ENCODE measurements at places on chromosomes 2 and 18.

- DNase-seq: peak; percentile 95
Observed at GRCh38 chr2:15177103-15177502, 384.0 kb downstream of the NBAS start.

- DNase-seq: peak; percentile 3
Observed at GRCh38 chr2:16330571-16330970, 335.1 kb downstream of the CYRIA start.

DNA sequence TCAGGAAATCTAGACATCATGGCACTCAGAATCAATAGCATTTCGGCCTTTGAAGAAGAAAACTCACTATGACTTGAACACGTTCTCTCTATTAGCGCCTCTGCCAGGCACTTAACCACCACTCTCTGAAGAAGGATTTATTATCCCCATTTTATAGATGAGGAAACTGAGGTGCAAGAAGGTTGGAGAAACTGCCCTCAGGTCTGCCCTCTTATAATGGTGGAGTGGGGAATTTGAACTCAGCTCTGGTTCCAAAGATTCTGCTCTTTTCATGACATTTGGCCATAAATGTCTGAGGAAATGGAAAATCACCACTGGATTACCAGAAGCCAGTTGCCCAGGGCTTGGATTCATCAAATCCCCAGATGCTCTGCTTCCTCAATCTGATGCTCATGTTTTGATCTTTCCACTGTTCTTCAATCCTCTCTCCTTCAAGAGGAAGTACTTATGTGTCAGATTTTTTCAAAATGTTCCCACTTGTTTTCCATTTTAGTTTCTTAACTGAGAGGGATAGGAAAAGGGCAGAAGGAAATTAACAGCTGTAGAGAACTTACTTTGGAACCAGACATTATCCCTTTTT, 68.1 kb downstream of the ANTXR1 start:
- no peak for DNase-seq

GRCh38 chr18:28181616-28182015, 4.7 kb upstream of the CDH2 start:
- no peak for DNase-seq

GRCh38 chr2:64862623-64863022, 126.6 kb upstream of the SLC1A4 start:
- peak; percentile 48 for DNase-seq

DNA sequence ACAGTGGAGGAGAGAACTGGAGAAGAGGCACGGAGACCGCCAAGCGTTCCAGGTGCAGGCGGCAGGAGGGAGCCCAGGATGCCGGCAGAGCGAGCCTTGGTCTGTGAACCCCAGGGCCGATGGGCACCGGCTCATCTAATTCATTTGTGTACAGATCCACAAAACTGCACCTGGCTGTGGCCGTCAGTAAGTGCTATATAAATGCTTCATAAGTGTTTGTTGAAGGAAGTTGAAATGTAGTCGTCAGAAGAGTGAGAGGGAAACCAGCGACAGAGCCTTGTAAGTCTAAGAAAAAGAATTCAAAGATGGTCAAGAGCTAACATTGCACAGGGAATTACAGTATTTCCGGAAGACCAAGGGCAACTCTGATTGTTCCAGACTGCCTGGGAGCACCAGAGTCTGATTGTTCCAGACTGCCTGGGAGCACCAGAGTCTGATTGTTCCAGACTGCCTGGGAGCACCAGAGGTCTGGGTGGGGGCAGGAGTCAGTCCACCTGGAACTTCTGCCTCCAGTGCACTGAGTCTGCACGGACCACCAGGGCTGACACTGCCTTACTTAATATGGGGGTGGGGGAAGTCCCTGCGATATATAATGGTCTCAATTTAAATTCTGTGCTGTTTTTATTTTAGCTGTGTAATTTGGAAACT, 112.3 kb downstream of the BCL2 start:
- no peak for DNase-seq

DNA sequence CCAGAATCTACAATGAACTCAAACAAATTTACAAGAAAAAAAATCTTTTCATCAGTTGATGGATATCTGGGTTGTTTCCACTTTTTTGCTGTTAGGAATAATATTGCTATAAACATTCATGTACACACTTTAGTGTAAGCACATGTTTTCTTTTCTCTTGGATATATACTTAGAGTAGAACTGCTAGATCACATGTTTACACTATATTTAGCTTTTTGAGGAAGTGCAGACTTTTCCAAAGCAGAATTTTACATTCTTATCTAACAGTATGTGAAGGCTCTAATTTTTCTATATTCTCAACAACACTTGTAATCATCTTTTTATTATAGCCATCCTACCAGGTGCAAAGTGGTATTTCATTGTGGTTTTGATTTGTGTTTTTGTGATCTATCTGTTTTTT, 103.6 kb upstream of the RMP24 start:
- DNase-seq: no peak

- DNase-seq: peak; percentile 23
Observed at GRCh38 chr2:1656326-1656960, 87.9 kb downstream of the PXDN start.

DNA sequence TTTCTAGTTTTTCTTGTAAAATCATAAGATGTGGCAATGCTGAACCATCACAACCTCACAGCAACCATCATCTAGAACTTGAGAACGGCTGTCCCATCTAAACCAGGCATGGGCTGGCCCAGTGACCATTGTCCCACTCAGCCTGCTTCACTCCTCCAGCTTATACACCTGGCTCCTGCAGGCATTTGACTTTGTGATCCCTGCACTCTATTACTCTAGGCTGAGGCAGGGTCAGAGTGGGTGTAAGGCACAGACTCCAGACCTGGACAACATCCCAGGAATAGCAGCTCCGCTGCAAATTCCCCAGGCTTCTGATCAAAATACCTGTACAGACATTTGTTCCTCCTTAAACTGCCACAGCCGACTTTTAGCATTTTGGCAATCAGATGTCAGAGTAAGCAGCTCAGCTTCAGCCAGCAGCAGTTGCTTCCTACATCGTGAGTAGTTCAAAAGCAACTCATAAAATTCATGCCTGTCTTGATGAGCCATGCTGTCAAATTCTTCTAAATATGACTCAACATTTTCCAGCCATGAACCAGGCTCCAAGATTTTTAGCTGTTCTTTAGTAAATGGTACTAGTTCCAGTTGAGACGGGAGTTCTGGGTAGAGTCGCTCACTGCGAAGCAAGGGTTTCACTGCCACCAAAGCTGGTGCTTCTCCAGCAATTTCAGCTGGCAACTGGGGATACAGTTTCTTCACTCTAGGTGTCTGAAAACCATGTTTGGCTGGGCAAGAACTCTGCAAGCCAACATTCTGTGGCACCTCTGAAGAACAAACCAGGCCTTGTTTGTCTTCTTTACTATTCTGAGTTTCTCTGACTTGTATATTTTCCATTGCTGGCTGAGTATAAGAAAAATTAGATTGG, 12.8 kb downstream of the EPG5 start:
- peak; percentile 94 for DNase-seq

GRCh38 chr2:224400886-224401632, 848 bp downstream of the FAM124B start:
- no peak for DNase-seq

- no peak for DNase-seq
Observed at GRCh38 chr2:552906-553305, 124.3 kb downstream of the TMEM18 start.

GRCh38 chr18:11669271-11669947, 19.7 kb upstream of the GNAL start:
- no peak for DNase-seq

GRCh38 chr2:43109261-43109743, 117.1 kb downstream of the ZFP36L2 start:
- no peak for DNase-seq

- DNase-seq: no peak
Observed at GRCh38 chr2:32522770-32523169, 105.1 kb upstream of the TTC27 start.

GRCh38 chr2:167017021-167017420, 128.7 kb downstream of the XIRP2 start:
- DNase-seq: no peak

- DNase-seq: no peak
Observed at GRCh38 chr2:235609746-235610145, 115.9 kb downstream of the AGAP1 start.

DNA sequence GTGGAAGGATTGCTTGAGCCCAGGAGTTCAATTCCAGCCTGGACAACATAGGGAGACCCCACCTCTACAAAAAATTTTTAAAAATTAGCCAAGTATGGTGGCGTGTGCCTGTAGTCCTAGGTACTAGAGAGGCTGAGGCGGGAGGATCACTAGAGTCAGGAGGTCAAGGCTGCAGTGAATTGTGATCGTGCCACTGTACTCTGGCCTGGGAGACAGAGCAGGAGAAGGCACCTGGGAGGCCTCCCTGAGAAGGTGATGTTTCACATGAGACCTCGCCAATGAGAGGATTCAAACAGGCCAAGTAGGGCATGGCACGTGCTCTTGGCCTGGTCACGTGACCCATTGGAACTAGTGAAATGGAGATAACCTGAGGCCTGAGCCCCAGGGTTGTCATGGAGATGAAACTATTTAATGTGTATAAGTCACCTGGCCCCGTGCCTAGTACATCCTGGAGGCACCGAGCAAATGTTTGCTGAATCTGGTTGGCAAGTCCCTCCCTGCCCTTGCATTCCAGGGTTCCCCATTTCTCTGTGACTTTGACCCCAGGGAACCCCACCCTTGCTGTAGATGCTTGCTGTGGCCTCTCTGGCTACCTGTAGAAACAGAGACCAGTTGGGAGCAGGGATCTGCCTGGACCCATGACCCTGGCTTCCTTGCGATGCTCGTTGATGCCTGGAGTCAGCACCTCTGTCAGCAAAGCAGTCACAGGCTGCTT, 26.1 kb upstream of the ROCK2 start:
- peak; percentile 82 for DNase-seq

GRCh38 chr2:113175042-113175628, 1.4 kb downstream of the PSD4 start:
- DNase-seq: no peak

- DNase-seq: no peak
Observed at GRCh38 chr18:40367576-40367975, 1587.5 kb upstream of the PIK3C3 start.

DNA sequence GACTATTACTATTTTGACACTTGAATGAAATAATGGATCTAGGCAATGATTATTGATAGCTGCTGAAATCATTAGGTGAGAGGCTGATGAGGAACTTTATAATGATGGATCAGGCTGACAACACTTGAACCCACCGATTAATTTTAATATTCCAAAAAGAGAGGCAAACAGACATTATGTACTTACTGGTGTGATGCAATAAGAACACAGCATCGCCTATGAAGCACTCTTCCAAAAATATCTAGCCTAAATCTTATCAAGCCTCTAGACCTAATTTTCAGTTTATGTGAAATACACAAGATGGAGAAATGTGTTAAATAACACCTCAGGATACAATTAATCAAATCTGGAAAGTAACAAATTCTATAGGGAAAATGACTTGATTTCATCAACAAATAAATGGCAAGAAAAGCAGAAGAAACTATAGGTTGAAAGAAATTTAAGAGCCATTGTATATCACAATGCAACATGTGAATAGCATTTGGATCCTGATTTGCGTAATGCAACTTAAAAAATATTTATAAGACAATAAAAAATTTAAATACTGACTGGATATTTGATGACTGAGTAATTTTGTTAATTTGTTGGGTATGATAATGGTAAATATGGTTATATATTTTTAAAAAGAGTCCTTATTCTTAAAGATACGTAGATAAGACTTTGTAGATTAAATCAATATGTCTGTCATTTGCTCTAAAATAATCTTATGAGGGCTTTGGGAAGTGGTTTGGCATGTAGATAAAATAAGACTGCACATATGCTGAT, 17.2 kb upstream of the SSB start:
- no peak for DNase-seq

- DNase-seq: no peak
Observed at GRCh38 chr2:195769975-195770374, 112.9 kb downstream of the SLC39A10 start.

DNA sequence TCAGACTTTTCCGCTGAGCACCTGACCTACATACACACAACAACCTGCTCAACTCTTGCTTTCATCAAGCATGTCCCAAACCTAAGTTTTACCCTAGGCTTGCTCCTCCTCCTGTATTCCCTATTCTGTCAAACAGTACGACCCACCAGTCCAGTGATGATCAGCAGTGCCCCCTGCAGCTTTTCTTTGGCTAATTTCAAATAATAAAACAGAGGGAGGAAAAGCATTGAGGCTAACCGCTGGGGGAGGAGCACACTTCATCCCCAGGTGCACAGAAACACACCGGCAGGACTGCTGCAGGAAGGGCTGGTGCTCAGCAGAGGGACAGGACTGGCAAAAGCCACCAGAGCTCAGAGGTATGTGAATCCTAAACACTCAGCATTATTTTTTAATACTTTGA, 21.2 kb downstream of the E2F6 start:
- DNase-seq: no peak

- DNase-seq: peak; percentile 94
Observed at GRCh38 chr2:28356095-28356911, 36.4 kb upstream of the FOSL2 start.

DNA sequence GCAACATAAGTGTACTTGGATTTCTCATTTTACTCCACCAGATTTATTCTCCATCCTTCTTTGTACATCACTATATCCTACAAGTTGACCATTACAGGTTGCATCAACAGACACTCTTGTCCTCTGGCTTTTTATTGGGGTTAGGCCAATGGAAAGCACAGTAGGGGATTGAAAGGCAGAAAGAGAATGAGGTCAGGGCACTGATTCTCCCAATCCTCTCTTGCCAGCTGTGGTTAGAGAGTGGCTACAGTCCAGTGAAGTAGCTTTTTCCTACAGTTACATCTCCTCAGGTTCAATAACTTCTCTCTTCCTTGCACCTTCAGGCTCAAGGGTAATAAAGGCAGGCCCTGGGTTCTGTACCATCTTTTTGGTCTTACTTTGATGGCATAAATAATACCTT, 20.2 kb upstream of the COL5A2 start:
- no peak for DNase-seq

DNA sequence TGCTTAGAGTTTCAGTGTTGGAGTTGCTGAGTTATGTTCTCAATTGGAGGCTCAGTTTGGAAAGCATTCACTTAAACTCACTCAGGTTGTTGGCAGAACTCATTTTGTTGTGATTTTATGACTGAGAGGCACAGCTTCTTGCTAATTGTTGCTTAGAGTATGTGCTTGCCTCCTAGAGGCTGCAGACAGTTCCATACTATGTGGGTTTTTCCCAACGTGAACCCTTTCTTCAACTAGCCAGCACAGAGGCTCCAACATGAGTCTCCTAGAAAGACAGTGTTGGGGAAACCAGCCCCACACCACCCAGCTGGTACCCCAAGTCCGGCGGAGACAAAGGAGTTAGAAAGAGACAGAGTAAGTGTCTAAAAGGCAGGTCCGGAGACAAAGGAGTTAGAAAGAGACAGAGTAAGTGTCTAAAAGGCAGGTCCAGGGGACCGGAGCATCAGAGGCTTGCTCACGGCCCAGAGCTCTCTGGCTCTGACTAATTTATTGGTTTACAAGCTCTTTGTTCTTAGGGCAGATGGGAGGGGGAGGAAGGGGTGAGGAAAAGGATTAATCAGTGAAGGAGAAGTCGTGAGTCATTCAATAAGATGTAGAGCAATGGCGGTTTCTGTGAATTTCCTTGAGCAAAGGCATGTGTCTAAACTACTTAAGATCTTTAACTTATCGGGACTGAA, 999.7 kb upstream of the LRRTM1 start:
- DNase-seq: peak; percentile 34
